ENCODE measurements at places on chromosomes 7 and 10.

DNA sequence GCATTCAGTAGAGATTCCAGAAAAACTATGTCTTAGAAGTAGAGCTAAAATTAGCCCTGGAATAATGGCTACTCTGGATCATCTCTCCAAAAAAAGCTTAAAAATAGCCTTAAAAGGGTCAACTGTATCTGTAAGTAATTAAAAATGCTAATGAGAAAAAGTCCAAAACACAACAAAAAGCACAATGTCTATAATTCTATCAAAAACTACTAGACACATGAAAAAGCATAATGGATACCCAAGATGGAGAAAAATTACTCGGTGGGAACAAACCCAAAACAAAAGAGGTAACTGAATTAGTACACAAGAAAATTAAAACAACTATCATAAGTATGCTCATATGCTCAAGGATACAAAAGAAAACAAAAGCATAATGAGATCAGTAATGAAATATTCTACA lies 15.4 kb downstream of the ORC5 start:
- DNase-seq = no peak

- no peak for DNase-seq
Observed at GRCh38 chr7:73932364-73932763, 71.4 kb downstream of the TMEM270 start.

DNA sequence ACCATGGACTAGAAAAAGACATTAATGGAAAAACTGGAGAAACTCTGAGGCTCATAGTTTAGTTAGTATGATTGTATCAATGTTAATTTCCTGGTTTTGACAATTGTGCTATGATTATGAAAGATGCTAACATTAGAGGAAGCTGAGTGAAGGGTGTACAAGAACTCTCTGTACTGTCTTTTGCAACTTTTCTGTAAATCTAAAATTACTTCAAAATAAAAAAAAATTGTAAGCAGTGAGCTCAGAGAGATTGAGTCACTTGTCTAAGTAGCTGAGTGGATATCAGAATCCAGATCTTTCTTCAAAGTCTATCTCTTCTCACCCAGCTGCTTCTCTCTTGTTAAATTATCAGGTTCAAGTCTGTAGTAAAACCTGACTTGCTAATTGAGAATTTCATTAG lies 181.1 kb downstream of the PLCE1 start:
- DNase-seq = no peak

- no peak for DNase-seq
Observed at GRCh38 chr10:6050801-6051445, 11.2 kb downstream of the IL2RA start.

DNA sequence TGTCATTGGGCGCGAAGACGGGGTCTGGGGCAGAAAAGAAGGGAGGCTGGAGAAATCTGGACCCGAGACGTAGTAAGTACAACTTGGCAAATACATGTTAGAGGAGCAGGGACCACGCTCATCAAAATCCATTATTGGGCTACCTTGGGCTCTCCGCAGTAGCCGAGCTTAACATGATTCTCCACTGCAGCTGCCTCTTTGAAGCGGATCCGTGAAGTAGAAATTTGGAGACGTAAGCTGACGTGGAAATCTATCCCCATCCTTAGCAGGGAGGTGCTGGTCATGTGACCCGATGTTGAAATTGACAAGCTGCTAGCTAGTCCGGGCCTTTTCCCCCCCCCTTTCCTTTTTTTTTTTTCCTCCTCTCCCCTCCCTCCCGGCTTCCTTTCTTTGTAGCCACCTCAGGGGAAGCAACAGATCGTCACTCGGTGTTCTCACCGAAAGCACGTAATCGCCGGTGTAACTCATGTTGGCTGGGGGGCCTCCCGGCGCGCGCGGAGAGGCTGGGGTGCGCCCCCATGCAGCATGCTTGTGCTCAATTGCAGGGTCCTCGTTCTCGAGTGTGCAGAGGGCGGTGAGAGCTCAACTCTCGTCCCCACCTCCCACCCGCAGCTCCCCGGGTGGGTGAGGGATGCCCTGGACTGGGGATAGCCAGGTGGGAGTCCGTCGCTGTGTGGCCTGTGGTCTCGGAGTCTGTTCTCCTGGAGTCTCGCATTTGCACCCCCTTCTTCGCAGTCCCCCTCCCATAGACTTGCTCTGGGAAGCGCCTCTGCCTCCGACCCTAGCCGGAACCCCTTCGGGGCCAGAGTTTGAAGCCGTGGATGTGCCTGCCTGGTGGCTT lies at the start of gene HOXA11:
Gene HOXA11 (minus strand): TSS at position 220 of the 841 bp plus-strand sequence. CDS start 88 bp downstream, at position 132.
- DNase-seq = peak; percentile 74

DNA sequence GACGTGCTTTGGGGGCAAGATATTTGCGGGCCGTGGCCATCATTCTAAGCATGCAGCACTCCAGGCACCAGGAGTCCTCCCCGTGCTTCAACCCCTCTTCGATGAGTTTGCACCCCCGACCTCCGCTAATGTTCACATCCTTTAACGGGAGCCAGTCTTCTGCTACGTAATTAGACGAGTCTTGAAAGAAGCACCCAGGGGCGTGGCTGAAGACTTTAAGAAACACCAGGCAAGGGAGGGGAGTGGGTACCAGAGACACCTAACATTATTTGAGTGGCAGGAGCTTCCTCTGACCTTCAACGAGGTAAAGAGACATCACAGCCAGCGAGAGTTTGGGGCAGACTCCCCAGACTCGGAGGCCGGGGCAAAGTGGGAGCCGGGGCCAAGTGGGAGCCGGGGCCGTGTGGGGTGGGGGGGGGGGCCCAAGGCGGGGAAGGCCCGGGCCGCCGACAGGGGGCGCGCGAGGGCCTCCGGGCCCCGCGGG lies 31.1 kb upstream of the TOMM7 start:
- no peak for DNase-seq

- no peak for DNase-seq
Observed at GRCh38 chr7:23212841-23213240, 31.0 kb downstream of the NUP42 start.

- no peak for DNase-seq
Observed at GRCh38 chr10:22159979-22160378, 57.8 kb downstream of the EBLN1 start.
